GM23248 (cell line): ENCODE measurements at places on chromosomes 4 and X. TPM values are rescaled to one million over a fixed set of nuclear protein-coding genes. Genes with fewer than 3 reads are reported as not detected.

- no peak overlapping the region for H3K4me3 ChIP-seq
- peak overlapping the region; percentile 64 for H3K27ac ChIP-seq
- peaks cover 35% of the 10 kb centered on the region for H3K4me1 ChIP-seq
Measured at GRCh38 chrX:17464194-17464593, 89.2 kb downstream of the NHS start.

DNA sequence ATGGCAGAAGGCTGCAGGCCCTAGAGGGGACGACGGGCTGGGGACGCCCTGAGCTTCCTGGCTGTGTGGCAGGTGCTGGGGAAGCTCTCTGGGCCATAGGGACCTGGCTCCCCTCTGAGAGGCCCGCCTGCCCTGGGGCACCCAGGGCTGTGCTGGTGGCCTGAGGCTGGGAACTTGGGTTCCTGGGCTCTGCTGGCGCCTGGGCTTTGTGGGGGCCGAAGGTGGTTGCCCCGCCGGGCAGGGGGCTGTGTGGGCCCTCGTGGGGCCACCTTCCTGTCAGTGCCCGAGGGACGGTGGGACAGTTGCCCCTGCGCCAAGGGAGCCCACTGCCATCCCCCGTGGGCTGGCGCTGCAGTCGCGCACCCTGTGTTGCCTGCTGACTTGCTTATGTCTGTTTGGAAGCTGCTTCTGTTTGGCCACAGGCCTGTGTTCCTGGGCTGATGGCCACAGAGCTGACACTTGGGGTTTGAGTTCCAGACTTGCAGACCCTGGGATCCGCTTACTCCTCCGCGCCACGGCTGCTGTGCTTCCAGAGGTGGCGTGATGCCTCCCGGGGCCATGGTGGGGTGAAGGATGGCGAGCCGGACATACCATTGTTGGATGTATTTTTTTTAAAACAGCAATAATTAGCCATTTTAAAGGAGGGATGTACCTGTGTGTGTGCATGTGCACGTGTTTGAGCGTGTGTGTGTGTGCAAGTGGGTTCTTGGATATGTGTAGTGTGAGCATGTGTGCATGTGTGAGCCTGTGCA, 8.5 kb downstream of the NAT8L start:
- no peaks in the 10 kb centered on the region for H3K36me3 ChIP-seq
- no peaks in the 10 kb centered on the region for H3K27me3 ChIP-seq
- no peaks in the 10 kb centered on the region for H3K4me1 ChIP-seq
- H3K27ac ChIP-seq = no peak overlapping the region
- H3K4me3 ChIP-seq = no peak overlapping the region

- no peaks in the 10 kb centered on the region for H3K27me3 ChIP-seq
- H3K36me3 ChIP-seq = no peaks in the 10 kb centered on the region
- H3K4me3 ChIP-seq = no peak overlapping the region
- no peak for DNase-seq
- H3K27ac ChIP-seq = no peak overlapping the region
- H3K4me1 ChIP-seq = peaks cover 10% of the 10 kb centered on the region
Measured at GRCh38 chrX:11753668-11754067, 4.4 kb upstream of the MSL3 start.

GRCh38 chr4:135015771-135016170, 814.2 kb upstream of the PABPC4L start:
- no peaks in the 10 kb centered on the region for H3K4me1 ChIP-seq
- H3K36me3 ChIP-seq = no peaks in the 10 kb centered on the region
- no peaks in the 10 kb centered on the region for H3K27me3 ChIP-seq
- DNase-seq = no peak
- no peak overlapping the region for H3K27ac ChIP-seq
- no peak overlapping the region for H3K4me3 ChIP-seq

GRCh38 chr4:88630756-88631155, 38.5 kb downstream of the HERC3 start:
- H3K27ac ChIP-seq = peak overlapping the region; percentile 89
- H3K4me3 ChIP-seq = peak overlapping the region; percentile 10
- DNase-seq = peak; percentile 93
- peaks cover 32% of the 10 kb centered on the region for H3K4me1 ChIP-seq
- no peaks in the 10 kb centered on the region for H3K27me3 ChIP-seq

DNA sequence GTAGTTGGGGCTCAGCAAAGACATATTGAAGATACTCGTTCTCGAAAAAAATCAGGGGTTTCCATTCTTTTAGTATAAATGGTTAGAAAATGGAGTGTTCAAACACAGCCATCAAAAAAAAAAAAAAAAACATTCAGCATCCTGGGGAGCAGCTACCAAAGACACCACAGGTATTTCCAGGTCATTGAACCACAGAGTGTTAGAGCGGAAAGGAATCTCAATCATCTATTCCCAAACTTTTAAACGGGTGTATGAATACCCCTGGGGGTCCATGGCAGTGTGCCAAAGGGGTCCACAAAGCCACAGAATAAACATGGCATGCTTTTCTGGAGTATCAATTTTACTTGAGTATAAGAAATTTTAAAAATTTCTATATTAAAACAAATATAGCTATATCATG, 6.9 kb upstream of the FGF16 start:
- H3K4me3 ChIP-seq = no peak overlapping the region
- no peaks in the 10 kb centered on the region for H3K27me3 ChIP-seq

DNA sequence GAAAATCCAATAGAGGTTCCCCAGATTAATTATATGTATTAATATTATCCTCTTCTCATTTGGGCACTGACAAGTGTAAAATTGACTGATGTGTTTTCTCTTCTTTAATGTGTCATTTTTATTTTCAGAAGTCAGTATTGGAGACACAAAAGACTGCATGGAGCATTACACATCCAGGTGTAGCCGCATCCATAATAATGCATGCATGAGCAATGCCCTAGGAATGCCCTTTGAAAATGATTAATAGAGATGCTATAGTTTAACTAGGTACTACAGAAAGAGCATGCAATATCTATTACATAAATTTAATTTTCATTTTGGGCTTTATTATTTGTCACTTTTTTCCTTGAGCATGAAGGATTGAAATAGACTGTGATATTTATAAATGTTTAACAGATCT, 509.9 kb downstream of the SPOCK3 start:
- H3K4me1 ChIP-seq = no peaks in the 10 kb centered on the region
- H3K27me3 ChIP-seq = no peaks in the 10 kb centered on the region
- DNase-seq = no peak
- no peak overlapping the region for H3K27ac ChIP-seq
- no peaks in the 10 kb centered on the region for H3K36me3 ChIP-seq

GRCh38 chr4:136713140-136713539, 819.2 kb downstream of the PCDH18 start:
- peak; percentile 4 for DNase-seq
- no peak overlapping the region for H3K27ac ChIP-seq
- no peaks in the 10 kb centered on the region for H3K4me1 ChIP-seq
- H3K36me3 ChIP-seq = no peaks in the 10 kb centered on the region
- H3K4me3 ChIP-seq = no peak overlapping the region

GRCh38 chr4:109562457-109563239, 2.6 kb downstream of the MCUB start:
- H3K4me1 ChIP-seq = peaks cover 8% of the 10 kb centered on the region; the same call in 1 of the 2 replicates
- H3K36me3 ChIP-seq = no peaks in the 10 kb centered on the region
- H3K4me3 ChIP-seq = 0 out of 2 replicates have a peak overlapping the region, but pooled peaks have one; percentile 83
- no peak overlapping the region for H3K27ac ChIP-seq
- no peak for DNase-seq

DNA sequence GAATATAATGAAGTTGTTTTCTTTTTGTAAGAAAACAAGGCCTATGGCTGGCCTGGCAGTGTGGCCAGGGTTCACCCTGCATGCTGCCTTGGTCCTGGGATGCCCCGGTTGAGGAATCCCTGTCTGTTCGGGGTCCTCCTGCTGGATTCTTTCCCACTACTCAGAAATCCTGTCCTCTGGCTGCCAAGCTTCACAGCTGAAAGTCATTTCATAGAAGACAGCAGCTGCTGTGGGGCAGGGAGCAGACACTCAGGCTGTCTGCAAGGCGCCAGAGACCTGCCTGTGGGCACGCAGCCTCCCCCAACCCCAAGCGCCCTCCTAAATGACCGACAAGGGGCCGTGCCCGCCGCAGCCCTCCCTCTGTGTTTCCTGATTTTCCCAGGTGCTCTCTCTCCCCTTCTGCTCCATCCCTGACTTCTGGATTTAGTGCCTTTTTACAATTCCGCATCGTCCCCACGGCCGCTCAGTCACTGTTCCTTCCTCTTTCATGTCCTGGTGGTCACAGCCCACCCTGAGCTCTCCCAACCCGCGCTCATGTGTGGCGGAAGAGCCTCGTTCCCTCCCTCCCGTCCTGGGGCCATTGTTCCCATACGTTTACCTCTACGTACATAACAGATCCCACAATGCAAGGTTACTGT, 27.5 kb downstream of the ZFYVE28 start:
- no peaks in the 10 kb centered on the region for H3K27me3 ChIP-seq
- DNase-seq = no peak
- no peaks in the 10 kb centered on the region for H3K36me3 ChIP-seq
- no peak overlapping the region for H3K4me3 ChIP-seq
- no peak overlapping the region for H3K27ac ChIP-seq

- H3K4me3 ChIP-seq = no peak overlapping the region
- H3K27ac ChIP-seq = no peak overlapping the region
- H3K4me1 ChIP-seq = no peaks in the 10 kb centered on the region
- no peaks in the 10 kb centered on the region for H3K27me3 ChIP-seq
- no peaks in the 10 kb centered on the region for H3K36me3 ChIP-seq
Measured at GRCh38 chrX:129318375-129318774, 204.9 kb downstream of the SMARCA1 start.

DNA sequence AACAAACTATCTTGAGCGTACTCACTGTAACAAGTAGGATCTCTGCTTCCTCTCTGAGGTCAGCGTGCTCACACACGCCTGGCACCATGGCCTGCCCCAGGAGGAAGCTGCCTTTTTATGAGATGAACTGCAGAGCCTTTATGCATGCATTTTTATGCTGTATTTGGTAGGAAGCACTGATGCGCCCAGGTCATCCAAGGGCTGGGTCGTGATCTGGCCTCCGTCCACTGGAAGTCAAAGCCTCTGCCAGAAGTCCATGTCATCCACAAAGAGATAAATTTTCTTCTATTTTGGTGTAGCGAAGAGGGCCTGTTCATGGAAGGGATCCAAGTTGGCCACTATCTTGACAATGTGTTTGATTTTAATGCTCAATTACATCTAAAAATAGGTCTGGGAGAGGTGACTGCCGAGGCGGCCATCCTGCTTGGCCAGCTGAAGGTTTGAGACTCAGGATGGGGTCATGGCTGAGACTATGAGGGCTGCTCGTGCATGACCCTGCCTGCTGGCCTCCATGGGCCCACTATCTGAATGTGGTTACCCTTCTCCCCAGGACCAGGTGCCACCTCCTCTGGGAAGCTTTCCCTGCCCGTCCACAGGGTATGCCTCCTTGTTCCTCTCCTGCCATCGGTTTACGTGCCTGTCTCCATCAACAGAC, 50.3 kb downstream of the HTRA3 start:
- H3K27me3 ChIP-seq = no peaks in the 10 kb centered on the region
- no peak for DNase-seq
- H3K27ac ChIP-seq = no peak overlapping the region
- no peaks in the 10 kb centered on the region for H3K36me3 ChIP-seq

DNA sequence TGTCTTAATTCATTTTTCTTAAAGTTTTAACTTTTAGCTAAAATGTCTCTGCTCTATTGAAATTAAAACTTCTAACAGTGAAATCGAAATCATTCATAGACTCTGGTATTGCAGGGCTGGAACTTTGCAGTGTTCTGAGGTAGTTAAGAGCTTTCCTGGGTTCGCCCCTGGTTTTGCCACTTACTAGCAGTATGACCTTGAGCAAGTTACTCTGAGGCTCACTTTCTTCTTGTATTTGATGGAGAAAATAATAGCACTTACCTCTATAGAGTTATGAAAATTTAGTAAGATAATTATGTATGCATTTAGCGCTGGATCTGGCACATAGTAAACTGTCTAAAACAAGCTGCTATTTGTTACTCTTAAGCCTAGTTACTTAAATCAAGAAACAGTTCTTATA, 1.7 kb downstream of the SLAIN2 start:
- peaks cover 40% of the 10 kb centered on the region for H3K4me1 ChIP-seq
- H3K27ac ChIP-seq = peak overlapping the region; percentile 17
- peak; percentile 38 for DNase-seq
- H3K4me3 ChIP-seq = peak overlapping the region; percentile 88
- no peaks in the 10 kb centered on the region for H3K27me3 ChIP-seq
- no peaks in the 10 kb centered on the region for H3K36me3 ChIP-seq

- H3K27ac ChIP-seq = no peak overlapping the region
- no peaks in the 10 kb centered on the region for H3K4me1 ChIP-seq
- H3K27me3 ChIP-seq = no peaks in the 10 kb centered on the region
Measured at GRCh38 chr4:61129971-61130370, 70.2 kb upstream of the ADGRL3 start.

GRCh38 chr4:125283707-125284279, 31.0 kb upstream of the FAT4 start:
- H3K27me3 ChIP-seq = no peaks in the 10 kb centered on the region
- H3K4me1 ChIP-seq = no peaks in the 10 kb centered on the region
- H3K36me3 ChIP-seq = no peaks in the 10 kb centered on the region
- H3K27ac ChIP-seq = no peak overlapping the region
- no peak overlapping the region for H3K4me3 ChIP-seq

- no peaks in the 10 kb centered on the region; the same call in 1 of the 2 replicates for H3K4me1 ChIP-seq
- DNase-seq = no peak
- no peaks in the 10 kb centered on the region for H3K36me3 ChIP-seq
Measured at GRCh38 chrX:19742826-19743225, 144.6 kb downstream of the SH3KBP1 start.

GRCh38 chr4:118767109-118767508, 68.8 kb downstream of the SEC24D start:
- H3K4me1 ChIP-seq = peaks cover 54% of the 10 kb centered on the region
- no peak overlapping the region for H3K4me3 ChIP-seq
- H3K36me3 ChIP-seq = peaks cover 82% of the 10 kb centered on the region

DNA sequence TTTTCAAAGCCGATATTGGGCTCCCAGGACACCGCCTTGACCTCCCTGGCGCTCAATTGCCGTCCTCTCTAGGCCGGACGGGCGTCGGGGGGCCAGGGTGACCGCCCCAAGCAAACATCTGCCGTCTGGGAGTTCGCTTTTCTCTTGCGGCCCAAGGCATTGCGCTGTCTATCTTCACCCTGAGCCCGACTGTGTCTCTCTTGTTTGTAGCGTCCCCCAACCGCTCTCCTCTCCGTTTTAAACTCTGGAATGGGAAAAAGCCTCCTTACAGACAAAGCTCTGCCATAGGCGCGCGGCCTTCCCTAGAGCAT, 551 bp upstream of the ARX start:
- no peaks in the 10 kb centered on the region for H3K36me3 ChIP-seq
- no peak overlapping the region for H3K4me3 ChIP-seq
- no peak for DNase-seq
- H3K4me1 ChIP-seq = no peaks in the 10 kb centered on the region
- H3K27me3 ChIP-seq = peaks cover 61% of the 10 kb centered on the region

GRCh38 chr4:130485371-130485770, 1389.4 kb downstream of the C4orf33 start:
- no peaks in the 10 kb centered on the region for H3K36me3 ChIP-seq
- no peak overlapping the region for H3K4me3 ChIP-seq
- H3K27me3 ChIP-seq = no peaks in the 10 kb centered on the region
- H3K4me1 ChIP-seq = no peaks in the 10 kb centered on the region
- DNase-seq = no peak

GRCh38 chr4:23547096-23547495, 342.8 kb downstream of the PPARGC1A start:
- no peak for DNase-seq
- no peak overlapping the region for H3K27ac ChIP-seq
- no peak overlapping the region for H3K4me3 ChIP-seq
- H3K36me3 ChIP-seq = no peaks in the 10 kb centered on the region
- no peaks in the 10 kb centered on the region for H3K4me1 ChIP-seq

The G6PD gene
- total RNA-seq = 55.0 and 66.0 TPM in 2 replicates

The MTMR8 gene
- total RNA-seq = not detected in 2 replicates

The ARL9 gene
- not detected in 2 replicates for total RNA-seq

The DIPK2B gene
- not detected in 2 replicates for total RNA-seq

The TMEM35A gene
- 0.32 and 0.76 TPM in 2 replicates for total RNA-seq

The LRIT3 gene
- 0.11 TPM in 1 of 2 replicates, not detected in the other for total RNA-seq

The ARR3 gene
- not detected in 2 replicates for total RNA-seq

The OTC gene
- total RNA-seq = not detected in 2 replicates
